ENCODE measurements at places on chromosomes 13 and 19.

GRCh38 chr19:13748169-13748828 is 16.0 kb upstream of the MRI1 start:
- DNase-seq, result no peak

GRCh38 chr19:53130506-53130905 is 2.2 kb downstream of the ZNF415 start:
- DNase-seq, result no peak

DNA sequence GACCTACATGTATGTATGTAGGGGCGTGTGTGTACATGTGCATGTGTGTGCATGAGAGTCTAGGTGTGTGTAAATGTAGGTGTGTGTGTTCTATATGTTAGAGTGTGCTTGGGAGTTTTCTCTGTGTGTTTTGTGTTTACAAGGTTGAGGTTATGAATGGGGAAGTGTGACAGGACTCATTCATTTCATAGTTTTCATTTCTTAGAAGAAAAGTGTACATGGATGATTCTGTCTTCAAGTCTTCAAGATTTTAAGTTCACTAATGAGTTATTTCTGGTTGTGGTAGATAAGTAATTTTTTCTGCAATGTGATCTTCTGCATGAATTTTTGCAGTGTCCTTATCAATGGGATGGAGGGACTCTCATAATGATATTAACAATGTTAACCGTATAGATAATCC is 118.2 kb upstream of the SLC10A2 start:
- no peak for DNase-seq

DNA sequence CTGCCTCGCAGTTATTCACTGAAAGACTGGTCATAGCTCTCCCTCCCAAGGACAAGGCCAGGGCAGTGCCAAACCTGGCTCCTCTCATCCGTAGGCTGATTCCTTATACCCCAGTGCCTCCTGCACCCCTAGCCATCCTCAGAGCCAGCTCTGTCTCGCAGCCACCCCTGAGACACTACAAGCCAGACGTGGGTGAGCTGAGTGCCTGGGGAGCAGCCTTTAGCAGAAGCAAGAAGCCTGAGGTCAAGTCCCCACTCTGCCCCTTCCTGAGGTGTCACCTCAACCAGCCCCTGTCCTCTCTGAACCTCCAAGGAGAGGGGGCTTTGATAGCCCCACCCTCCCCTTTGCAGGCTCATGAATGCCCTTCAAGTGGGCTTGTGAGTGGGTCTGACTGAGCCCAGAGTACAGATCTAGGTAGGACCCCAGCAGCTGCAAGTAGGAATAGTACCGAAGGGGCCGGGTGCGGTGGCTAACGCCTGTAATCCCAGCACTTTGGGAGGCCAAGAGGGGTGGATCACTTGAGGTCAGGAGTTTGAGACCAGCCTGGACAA is 14.8 kb upstream of the AKAP8L start:
- no peak for DNase-seq

- DNase-seq, result no peak
These were observed 123.0 kb downstream of the SLC7A1 start for GRCh38 chr13:29472332-29472961.

DNA sequence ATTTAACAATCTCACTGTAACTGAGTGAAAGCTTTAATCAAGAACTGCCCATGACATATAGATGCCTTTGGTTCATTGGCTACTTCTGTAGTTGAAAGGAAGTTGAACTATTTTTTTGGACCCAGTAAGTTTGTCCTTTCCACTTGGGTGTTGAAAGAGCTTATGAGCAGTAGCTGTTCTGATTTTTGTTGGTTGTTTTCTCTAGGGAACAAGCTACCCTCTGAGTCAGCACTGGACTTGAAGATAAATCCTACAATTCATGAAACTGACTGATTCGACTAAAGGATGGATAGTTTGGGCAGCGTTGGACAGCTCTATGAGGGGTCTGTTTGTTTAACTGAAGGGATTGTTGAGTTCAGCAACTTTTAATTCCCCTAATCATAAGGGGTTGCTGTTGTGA is 101.0 kb downstream of the PAN3 start:
- DNase-seq, result no peak

- no peak for DNase-seq
These were observed 405.5 kb downstream of the TBC1D4 start for GRCh38 chr13:75076476-75076875.

DNA sequence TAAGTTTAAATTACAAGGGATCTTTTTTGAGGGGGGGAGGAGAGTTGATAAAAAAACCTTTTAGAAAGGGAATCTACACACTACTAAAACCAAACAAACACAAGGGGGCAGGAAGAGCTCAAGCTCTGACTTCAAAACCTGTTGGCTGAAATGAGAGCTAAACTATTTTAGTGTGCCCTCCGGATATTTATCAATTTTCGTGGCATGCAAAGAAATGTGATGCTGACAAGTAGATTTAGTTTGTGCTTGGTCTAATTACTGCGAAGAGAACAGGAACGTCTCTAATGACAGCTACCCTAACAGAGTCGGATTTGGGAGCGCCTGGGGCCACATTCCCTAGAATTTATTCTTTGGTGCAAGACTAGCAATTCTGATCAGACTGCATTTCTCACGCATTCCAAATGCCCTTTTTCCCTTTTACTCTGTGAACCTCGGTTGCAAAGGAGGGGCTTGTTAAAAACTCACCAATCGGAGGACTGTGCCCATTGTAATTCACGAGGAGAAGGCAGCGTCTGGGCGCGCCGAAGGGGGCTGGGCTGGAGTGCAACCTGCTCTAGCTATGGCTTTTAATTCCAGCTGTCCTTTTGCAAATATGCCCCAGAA is 802 bp upstream of the FREM2 start:
- no peak for DNase-seq

DNA sequence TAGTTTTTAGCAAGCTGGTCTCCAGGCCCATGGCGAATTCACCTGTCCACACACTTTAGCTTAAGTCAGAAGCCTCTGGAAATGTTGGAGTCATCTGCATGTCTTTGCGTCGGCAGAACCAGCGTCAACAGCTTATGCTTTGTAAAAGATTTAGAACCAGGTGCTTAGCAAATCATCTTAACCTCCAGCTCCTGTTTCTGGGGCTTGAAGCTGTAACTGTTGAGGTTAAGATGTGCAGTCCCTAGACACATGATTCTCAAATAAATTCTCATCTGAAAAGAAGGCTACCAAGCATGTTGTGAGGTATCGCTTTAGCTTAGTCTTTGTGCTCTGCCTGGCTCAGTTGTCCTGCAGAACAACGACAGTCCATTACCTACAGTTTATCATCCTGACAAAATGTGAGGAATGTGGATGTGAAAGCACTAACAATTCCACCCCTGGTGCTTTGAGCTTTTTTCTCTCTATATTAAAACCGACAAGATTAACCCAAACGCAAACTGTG is 4.4 kb downstream of the EFNB2 start:
- DNase-seq, result no peak
